Activated CD8-positive, alpha-beta T cell treated with anti-CD3 and anti-CD28 coated beads, Interleukin-2, amount 10 ng/mL, durations not matched to agents 7 days and 5 days (primary cell): ENCODE measurements at places on chromosomes 3 and 15. TPM values are rescaled to one million over a fixed set of nuclear protein-coding genes. Genes with fewer than 3 reads are reported as not detected.

CCR8 gene
- 0.55 TPM for total RNA-seq

PLA2G4E gene
- total RNA-seq, result not detected

GOLGA8Q gene
- total RNA-seq, result 6.1 TPM

SLC24A5 gene
- total RNA-seq, result not detected

CTDSPL gene
- total RNA-seq, result 0.90 TPM

SMAD3 gene
- total RNA-seq, result 26.8 TPM

TGM4 gene
- not detected for total RNA-seq

ITIH3 gene
- total RNA-seq, result not detected

DZIP1L gene
- not detected for total RNA-seq

THBS1 gene
- 0.87 TPM for total RNA-seq

EIF1B gene
- total RNA-seq, result 33.1 TPM

SPTSSB gene
- not detected for total RNA-seq

ITIH1 gene
- total RNA-seq, result not detected

TMEM266 gene
- not detected for total RNA-seq

SCN11A gene
- total RNA-seq, result not detected

FEZF2 gene
- not detected for total RNA-seq

PROS1 gene
- 0.21 TPM for total RNA-seq

FETUB gene
- not detected for total RNA-seq

PLSCR5 gene
- not detected for total RNA-seq

CX3CR1 gene
- total RNA-seq, result 0.42 TPM

ZNF774 gene
- total RNA-seq, result 0.60 TPM

ATP10A gene
- total RNA-seq, result 53.8 TPM

FGD5 gene
- 0.32 TPM for total RNA-seq

LRRIQ4 gene
- total RNA-seq, result 0.16 TPM

IMPG2 gene
- 0.29 TPM for total RNA-seq
